ENCODE measurements at places on chromosomes 7 and 10. TPM values are rescaled to one million over a fixed set of nuclear protein-coding genes. Genes with fewer than 3 reads are reported as not detected.

GRCh38 chr7:33773053-33773452 lies 132.3 kb upstream of the BMPER start:
- peak; percentile 76 for DNase-seq

DNA sequence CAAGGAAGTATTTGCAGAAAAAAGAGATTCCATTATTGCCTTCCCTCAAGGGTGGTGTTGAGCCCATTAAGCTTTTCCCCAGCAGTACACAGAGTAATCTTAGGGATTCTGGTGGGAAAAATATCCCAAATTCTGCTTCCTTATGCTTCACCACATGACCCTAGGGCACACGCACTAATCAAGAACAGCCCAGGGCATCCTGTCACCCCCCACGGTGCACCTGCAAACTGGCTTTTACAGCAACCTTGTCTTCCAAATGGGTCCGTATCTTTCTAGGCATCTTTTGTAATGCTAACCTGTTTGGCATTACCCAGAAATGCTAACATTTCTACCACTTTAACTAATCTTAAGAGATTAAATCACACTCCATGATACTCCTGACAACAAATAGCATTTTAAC lies 926 bp upstream of the C7orf33 start:
- no peak for DNase-seq

- no peak for DNase-seq
Observed at GRCh38 chr7:32115831-32116230, 45.6 kb upstream of the PDE1C start.

DNA sequence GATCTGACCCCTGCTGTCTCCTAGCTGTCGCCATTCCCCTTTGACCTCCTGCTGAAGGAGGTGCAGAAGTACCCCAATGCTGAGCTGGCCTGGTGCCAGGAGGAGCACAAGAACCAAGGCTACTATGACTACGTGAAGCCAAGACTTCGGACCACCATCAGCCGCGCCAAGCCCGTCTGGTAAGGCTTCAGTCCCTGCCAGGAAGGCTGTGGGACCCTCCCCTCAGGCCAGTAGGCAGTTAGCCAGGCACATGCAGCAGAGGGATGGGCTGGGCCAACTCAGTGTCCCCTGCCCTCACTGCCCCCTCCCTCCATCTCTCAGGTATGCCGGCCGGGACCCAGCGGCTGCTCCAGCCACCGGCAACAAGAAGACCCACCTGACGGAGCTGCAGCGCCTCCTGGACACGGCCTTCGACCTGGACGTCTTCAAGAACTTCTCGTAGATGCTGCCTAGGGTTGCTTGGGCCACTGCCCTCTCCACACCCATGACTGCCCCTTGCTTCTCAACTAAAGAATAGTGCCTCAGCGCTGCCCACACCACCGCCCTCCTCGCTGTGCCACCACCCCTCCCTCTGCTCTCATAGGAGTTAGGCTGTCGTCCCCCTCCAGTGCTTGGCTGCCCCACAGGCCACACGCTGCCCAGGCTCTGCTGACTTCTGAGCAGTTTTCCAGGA lies 41.0 kb upstream of the ZMIZ2 start:
- no peak for DNase-seq

GRCh38 chr7:16347827-16348192 lies 73.5 kb downstream of the CRPPA start:
- peak; percentile 70 for DNase-seq

DNA sequence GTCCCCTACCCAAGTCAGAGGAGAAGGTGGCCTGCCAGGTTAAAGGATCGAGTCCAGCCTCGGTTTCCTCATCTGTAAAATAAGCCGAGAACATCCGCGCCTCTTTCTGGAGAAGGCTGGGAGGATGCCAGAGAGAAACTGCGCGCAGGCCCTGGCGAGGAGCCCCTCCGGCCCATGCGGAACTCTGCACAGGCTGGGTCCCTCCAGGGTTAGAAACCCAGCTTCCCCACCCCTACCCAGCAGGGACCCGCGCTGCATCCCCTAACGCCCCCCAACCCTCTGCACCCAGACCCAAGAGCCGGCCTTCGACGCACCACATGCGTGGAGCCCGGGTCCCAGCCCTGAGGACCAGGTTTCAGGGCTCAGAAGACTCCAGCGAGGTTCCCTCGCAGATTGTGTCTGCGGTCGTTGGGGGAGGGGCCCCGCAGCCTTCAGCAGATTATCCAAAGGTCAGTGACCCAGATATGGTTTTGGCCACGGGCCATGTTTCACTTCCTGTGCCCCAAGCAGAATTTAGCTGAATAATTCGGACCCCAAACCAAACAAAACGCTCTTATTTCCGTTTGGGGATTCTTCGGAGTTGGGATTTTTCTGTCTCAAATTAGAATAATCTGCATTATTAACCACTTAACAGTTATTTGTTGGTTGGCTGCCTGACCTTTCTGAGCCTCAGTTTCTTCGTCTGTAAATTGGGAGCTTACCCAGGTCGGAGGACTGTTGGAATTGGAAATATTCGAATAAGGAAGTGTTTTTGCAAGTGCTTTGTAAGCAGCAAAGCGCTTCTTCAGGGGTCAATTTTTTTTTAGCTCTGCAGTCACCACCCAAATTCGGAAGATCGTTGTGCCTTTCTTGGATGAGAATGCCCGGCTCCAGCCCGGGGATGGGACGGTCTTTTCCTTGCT lies 167.7 kb downstream of the UBE2H start:
- DNase-seq: no peak

LBX1 gene
- total RNA-seq: 1.7 TPM

RGS10 gene
- total RNA-seq: 26.0 TPM

SCART1 gene
- total RNA-seq: 1.0 TPM

Data from LHCN-M2 (cell line).